Osteocyte (in vitro differentiated cells): ENCODE measurements at places on chromosomes 12 and 14. TPM values are rescaled to one million over a fixed set of nuclear protein-coding genes. Genes with fewer than 3 reads are reported as not detected.

Gene SSTR1
- total RNA-seq: not detected in 2 replicates

DNA sequence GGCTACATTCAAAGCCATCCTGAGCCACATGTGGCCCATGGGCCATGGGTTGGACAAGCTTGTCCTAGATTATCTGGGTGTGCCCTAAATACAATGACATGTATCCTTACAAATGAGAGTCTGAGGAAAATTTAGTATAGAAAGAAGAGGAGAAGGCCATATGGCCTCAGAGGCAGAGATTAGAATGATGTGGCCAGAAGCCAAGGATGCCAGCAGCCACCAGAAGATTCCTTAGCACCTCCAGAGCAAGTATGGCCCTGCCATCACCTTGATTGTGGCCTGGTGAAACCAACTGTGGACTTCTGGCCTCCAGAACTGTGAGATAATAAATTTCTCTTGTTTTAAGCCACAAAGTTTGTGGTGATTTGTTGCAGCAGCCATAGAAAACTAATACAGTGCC, 436.9 kb downstream of the RGS6 start:
- H3K4me3 ChIP-seq: no peak overlapping the region
- peaks cover 2% of the 10 kb centered on the region for H3K27me3 ChIP-seq
- H3K36me3 ChIP-seq: no peaks in the 10 kb centered on the region
- no peak overlapping the region for H3K27ac ChIP-seq

Gene KLRD1
- total RNA-seq: 0.03 and 0.37 TPM in 2 replicates

Gene DENR
- 50.2 and 51.9 TPM in 2 replicates for total RNA-seq

GRCh38 chr12:128356547-128356946, 89.6 kb downstream of the TMEM132C start:
- no peaks in the 10 kb centered on the region for H3K4me1 ChIP-seq
- no peak overlapping the region for H3K27ac ChIP-seq
- DNase-seq: no peak
- no peaks in the 10 kb centered on the region for H3K36me3 ChIP-seq
- no peaks in the 10 kb centered on the region for H3K27me3 ChIP-seq
